Activated CD4-positive, alpha-beta memory T cell treated with anti-CD3 and anti-CD28 coated beads for 36 hours (primary cell): ENCODE measurements at places on chromosomes 1 and 21. TPM values are rescaled to one million over a fixed set of nuclear protein-coding genes. Genes with fewer than 3 reads are reported as not detected.

GRCh38 chr1:58149271-58149812 lies 397.2 kb downstream of the OMA1 start:
- DNase-seq: no peak

- DNase-seq: peak; percentile 71
Observed at GRCh38 chr1:154849645-154850131, 20.4 kb downstream of the KCNN3 start.

CLIC4 gene
- 25.5 TPM for total RNA-seq

TRNP1 gene
- total RNA-seq: 0.19 TPM

CYP4A11 gene
- not detected for total RNA-seq

DNA sequence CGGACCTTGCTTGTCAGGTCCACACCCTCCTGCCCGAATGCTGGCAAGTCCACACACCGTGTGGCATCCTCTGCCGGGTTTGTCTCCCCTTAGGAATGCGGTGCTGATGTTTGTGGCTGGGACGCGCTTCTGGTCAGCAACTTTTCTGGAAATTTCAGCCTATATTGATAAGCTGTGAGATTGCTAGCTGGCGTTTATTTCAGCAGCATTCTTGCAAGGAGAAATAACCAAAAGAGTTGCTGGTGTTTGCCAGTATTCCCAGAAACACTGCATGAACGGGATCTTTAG lies 601 bp downstream of the CEPT1 start:
- DNase-seq: no peak

LRRIQ3 gene
- total RNA-seq: 1.7 TPM

MCOLN3 gene
- 0.62 TPM for total RNA-seq

GRCh38 chr1:47729685-47730084 lies 267.5 kb downstream of the TRABD2B start:
- DNase-seq: no peak

SELL gene
- total RNA-seq: 110 TPM

NPHS2 gene
- not detected for total RNA-seq

DNA sequence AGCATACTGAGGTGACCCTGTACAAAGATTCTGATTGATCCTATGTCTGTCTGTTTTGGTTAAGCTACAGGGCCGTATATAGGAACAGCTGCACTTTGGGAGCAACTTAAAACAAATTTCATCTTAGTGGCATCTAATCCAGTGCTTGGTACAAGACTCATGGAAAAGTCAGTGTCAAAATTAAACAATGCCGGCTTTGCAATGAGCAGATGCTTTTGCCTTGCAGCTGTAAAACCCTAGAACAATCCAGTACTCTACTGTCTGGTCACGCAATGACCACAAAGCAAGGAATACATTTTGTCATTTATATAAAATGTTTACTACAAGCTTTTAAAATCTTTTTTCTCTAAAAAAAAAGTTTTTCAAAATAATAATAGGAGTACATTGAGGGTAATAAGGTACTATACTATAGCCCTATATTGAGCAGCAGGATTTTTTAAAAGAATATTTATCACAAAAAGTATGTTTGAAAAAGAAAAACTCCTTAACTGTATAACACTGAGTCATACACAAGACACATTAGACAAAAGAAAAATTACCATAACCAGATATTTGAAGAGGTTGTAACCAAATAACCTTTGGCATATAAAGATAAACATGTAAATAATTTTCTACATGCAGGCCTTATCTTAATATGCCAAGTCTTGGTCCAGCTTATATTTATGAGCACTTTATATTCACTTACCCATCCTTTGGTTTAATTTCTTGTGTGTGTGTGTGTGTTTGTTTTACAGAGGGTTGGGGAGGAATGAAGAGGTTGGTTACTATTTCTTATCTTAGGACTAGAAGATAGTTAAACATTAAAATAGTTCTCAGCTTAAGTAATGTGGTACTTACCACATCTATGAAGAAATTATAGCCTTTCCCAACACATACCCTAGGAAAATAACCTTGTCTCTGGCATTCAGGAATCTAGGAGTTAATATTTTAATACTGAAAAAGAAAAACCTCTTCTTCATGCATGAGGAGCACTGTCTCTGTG lies 262.3 kb downstream of the FAF1 start:
- DNase-seq: no peak

- DNase-seq: peak; percentile 63
Observed at GRCh38 chr1:26771643-26772321, 16.0 kb upstream of the PIGV start.

DNA sequence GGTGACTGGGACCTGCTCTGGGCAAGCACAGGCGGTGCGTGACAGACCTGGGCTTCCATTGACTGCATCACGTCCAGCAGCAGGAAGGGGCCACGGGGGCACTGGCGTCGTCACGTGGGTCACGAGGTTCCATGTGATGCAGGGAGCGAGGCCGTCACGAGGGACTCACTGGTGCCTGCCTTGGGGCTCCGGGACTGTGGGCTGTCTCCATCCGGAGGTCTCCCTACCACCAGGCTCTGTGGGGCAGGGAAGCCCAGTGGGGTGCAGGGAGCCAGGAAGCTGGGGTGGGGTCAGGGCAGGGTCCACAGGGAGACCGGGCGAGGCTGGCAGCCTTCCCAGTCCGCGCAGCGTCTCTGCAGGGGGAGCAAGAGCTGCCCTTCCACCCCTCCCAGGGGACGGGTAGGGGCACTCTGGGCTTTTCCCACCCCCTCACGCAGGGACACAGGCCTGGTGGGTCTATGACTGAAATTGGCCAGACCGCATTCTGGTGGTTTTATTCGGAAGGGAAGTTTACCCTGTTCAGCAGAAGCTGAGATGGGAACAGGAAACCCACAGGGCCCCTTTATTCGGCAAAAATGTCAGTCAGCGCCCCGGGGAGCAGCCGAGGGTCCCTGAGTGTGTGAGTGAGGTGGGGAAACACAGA lies 416 bp upstream of the TNFRSF14 start:
- peak; percentile 91 for DNase-seq

GRCh38 chr1:224517171-224517570 lies 82.6 kb upstream of the WDR26 start:
- no peak for DNase-seq

SAMD11 gene
- total RNA-seq: not detected

- peak; percentile 28 for DNase-seq
Observed at GRCh38 chr1:64623750-64624191, 121.1 kb upstream of the RAVER2 start.

DNA sequence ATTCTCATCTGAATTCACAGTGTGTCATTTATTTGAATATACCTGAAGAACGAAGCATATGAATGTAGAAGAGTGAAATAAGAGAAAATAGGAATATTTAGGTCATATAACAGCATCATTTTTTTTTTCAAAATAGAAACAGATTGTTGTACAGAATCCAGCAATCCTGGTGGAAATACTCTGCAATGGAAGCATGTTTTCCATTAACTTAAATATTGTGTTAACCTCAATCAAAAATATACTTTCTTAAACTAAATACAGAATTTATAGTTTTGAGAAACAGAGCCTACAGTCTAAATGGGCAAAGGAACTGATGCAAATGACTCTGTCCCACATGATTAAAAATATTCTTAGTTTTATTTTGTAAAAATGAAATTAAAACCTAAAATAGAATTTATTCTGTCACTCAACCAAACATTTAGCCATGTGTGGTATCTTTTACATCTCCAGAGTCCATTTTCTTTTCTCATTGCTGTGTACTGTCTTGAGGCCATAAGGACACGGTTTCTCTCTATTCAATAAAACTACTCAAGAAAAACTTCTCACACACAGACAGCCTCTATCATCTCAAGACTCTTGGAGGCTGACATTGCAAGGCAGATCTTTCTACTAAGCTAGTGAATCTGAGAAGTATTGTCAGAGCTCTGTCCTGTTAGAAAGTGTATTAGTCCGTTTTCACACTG lies 322.6 kb downstream of the LTN1 start:
- no peak for DNase-seq

DNA sequence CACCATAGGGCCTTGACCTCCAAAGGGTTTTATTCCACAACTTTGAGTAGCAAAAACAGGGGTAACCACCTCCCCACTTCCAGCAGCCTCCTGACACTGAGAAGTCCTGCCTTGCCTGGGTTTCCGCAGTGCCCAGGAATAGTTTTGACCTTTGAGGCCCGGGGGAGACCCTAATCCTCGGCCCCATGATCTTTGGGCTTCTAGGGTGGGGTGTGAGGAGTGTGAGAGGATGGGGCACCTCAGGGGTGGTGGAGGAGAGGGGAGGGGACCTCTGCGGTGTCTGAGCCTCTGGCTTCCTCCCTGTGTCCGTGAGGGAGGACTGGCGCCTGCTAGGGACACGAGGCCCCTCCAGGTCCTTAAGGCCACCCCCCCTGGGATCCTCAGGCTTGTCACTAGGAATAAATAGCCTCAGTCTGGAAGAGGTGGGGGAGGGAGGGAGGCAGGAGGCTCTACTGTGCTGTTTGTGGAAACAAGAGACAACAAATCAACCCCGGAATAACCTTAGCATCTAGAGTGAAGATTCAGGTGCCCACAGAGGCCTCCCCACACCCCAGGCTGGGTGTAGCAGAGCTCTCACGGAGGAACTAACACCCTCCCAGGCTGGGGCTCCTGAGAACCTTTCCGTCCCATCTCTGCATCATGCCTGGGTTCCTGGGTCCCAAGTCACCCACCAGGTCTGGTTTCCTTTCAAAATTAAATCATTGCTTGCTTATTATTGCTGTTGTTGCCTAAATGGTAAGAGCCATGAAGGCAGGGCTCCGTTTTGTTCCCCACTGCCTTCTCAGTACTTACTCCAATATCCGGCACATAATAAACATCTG lies 904 bp upstream of the FHL3 start:
- DNase-seq: no peak

GRCh38 chr21:14836950-14837349 lies 227.8 kb downstream of the NRIP1 start:
- DNase-seq: no peak

DNA sequence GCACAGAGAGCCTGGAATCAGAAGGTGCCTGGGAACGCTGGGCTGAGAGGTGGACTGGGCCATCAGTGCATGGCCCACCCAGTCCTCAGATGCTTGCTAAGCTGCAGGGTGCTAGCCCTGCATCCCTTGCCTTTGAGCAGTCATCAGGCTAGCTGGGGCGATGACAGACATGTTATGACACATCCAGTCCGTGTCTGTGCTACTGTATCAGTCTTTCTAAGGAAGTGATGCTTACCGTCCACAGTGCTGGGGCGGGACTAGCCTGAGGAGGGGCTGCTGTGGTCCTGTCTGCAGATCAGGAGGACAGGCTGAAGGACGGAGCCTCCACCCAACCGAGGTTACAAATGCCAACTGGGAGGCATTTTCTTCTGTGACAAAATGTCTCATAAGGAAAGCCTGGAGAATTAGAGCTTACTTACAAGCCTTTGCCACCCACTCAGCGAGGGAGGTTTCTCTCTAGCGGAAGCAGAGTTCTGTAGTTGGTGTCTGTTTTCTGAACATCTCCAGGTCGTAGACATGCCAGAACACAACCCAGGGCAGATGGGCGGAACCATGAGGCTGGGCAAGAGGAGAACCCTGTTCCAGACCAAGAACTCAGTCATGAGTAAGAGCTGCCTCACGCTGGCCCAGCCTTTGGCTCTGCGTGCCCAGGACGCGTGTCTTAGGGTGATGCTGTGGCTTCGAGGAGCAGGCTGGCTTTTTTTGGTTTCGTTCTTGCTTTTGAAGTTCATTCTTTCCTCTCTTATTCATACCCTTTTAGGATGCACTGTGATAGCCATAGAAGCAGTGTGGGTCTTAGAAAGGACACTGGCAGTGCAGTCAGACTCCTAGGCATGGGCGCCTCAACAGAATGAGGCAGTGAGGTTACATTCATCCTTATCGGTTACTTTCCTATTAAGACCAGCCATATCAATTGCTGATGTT lies 14.3 kb downstream of the SLFNL1 start:
- no peak for DNase-seq

GRCh38 chr1:51348147-51348527 lies 17.8 kb upstream of the TTC39A start:
- no peak for DNase-seq

DNA sequence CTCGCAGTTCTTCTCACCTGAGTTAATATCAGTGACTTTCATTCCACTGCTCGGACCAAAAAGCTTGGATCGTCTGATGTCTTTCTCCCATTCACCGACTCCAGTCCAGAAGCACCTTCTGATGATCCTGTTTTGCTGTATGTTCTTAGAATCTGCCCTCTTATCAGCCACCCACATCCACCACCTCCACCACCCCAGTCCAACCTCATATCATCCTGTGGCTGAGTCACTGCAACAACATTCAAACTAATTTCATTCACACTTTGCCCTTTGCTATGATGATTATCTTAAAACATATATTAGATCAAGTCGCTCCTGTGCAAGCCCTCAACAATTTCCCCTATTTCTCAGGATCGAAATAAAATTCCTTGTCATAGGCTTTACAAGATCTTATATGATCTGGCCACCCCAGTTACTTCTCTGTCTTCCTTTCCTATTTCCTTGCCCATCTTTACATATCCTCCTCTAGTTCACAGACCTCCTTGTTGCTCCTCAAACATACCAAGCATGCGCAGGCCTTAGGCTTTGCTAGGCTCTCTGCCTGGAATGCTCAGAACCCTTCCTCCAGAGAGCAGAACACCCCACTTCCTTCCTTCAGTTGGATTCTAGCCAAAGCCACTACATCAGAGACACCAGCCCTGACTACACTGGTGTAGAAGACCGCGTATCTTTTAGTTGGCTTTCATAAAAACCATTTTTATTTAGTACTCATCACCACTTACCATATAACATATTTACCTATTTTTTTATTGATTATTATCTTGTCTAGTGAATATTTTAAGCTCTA lies 335.7 kb upstream of the GREM2 start:
- DNase-seq: no peak

DNA sequence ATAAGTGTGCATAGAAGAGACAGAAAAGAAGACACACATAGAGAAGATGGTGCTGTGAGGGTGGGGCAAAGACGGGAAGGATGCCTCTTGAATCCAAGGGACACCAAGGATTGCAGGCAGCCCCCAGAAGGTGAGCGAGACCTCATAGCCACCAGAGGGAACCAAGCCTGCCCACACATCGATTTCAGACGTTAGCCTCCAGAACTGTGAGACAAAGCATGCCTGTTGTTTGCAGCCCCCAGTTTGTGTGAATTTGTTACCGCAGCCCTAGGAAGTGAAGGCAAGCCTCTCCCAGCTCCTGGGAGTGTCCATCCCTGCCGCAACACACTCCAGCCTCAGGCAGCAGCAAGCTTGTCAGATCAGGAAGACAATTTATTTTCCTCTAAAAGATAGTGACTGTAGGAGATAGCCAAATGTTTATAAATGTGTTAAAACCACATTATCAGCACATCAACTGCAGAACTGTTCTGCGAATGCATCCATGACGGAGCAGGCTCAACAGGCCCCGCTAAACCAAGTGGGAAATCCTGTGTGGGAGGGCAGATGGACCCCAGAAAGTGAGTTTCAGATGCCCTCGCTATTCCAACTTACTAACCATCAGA lies 543.3 kb downstream of the MATN1 start:
- no peak for DNase-seq

DNA sequence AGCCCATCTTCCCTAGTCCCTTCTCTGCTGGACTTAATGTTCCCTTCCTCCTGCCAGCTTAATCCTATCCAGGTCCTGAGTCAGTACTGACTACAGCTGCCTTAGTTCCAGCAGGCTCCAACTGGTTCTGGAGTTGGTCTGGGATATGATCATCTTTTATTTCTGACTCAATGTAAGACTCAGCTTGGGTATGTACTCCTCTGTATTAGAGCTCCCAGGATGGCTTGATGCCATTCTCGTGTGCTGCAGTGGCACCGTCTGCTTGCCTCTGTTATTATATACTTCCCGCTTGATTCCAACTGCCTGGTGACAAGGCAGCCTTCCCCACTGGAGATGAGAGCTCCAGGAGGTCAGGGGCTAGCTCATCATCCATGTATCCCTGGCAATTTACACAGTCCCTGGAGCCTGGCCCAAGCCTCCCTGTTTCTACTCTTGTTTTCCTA lies 164.4 kb upstream of the DPT start:
- DNase-seq: no peak

TTC39A gene
- 0.19 TPM for total RNA-seq
